HTR-8/SVneo (cell line): ENCODE measurements at places on chromosomes 5 and 9.

- DNase-seq: no peak
Observed at GRCh38 chr5:31611002-31611401, 27.9 kb upstream of the PDZD2 start.

GRCh38 chr5:95241635-95242034, 43.3 kb downstream of the MCTP1 start:
- DNase-seq: no peak

- no peak for DNase-seq
Observed at GRCh38 chr5:74889523-74890105, 23.4 kb upstream of the FAM169A start.

- DNase-seq: no peak
Observed at GRCh38 chr5:111237470-111237869, 13.3 kb downstream of the CAMK4 start.

DNA sequence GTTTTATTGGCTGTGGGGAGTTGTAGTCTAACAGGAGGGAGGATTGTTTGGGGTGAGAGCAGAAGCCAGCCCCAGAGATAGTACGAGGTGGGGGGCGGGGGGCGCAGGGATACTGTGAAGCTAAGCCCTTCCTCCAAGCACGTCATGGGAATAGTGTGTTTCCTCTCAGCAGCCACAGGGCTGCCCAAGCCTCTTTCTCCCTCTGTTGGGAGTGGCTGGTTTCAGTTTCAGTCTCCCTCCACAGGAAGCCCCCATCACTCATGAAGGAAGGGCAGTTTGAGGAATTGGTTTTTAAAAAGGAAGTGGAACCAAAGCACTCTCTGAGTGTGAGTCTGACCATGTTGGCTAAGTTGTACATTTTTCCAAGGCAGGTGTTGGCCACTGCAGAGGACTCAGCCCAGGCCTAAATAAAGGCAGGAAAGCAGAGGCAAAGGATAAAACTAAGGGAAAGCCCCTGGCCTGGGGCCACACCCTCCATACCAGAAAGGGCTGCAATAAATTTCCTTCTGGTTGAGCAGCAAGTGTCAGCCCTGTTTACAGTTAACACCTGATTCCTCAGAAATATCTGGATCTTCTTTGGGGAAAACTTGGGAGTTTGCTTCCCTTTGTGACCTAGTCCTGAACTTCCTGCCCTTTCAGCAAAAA, 3.2 kb downstream of the RAB24 start:
- DNase-seq: peak; percentile 74

GRCh38 chr9:31590091-31590490, 794.4 kb upstream of the ACO1 start:
- no peak for DNase-seq

- no peak for DNase-seq
Observed at GRCh38 chr9:73219985-73220626, 68.4 kb downstream of the ANXA1 start.

GRCh38 chr9:135722365-135722764, 20.4 kb downstream of the KCNT1 start:
- DNase-seq: no peak

DNA sequence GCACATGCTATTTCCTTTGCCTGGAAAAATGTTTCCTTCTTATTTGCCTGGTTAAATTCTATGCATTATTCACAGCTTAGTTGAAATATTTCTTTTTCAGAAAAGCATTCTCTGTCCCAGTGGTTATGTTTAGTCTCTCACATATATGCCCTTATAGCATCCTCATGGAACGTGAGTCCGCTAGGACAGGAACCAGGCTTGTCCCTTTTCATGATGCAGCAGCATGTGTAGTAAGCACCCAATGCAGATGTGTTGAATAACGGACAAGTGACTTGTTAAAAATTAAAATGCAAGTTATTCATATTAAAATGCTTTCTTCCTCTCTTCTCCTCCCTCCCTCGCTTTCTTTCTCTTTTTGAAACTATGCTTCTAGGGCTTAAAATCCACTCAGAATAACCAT, 349.3 kb downstream of the GLIS3 start:
- no peak for DNase-seq

DNA sequence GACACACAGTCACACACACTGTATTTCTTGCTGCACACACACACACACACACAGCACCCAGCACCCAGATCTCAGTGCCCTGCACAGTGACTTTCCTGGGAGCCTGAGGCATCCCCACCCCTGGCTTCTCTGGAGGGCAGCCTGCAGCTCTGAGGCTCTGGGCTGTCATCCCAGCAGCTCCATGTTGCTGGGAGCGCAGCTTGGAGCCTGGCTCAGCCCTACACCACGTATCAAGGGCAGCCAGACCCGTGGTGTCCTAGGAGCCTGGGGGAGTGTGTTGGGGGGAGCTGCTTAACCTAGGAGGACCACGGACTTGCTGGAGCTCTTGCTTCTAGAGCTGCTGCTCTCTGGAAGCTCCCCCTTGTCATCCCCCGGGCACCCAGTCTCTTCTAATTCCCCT, 5.2 kb downstream of the IER5L start:
- no peak for DNase-seq

DNA sequence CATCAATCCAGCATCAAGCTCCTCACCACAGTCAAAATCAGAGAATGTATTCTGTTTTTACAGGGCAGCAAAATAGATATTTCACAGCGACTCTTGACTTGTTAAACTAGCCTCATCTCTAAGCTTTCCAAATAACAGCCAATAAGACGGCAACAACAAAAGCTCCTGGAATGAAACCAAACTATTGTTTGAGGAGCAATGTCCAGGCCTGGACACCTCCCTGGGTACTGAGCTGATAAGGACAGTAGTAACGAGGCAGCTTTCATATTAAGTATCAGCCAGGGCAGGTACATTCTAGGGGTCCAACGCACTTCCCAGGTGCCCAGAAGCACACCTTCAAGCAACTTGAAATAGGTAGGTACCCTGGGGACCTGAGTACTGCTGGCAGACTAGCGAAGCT, 260.3 kb downstream of the ENC1 start:
- DNase-seq: no peak

DNA sequence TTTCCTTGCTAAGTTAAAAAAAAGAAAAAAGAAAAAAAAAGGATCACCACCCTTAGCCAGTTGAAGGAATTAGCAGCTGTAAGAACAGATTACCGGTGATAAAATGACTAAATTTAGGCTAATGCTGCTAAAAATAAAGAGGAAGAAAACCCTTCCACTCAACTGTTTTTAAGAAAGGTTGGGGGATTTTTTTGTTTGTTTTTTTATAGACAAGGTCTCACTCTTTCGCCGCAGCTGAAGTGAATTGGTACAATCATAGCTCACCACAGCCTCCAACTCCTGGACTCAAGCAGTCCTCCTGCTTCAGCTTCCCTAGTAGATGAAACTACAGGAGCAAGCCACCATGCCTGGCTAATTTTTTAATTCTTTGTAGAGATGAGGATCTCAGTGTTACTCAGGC, 101.7 kb downstream of the SNCAIP start:
- DNase-seq: no peak

GRCh38 chr9:70000469-70000868, 43.2 kb upstream of the MAMDC2 start:
- no peak for DNase-seq

- DNase-seq: no peak
Observed at GRCh38 chr9:128371630-128372117, 500 bp downstream of the URM1 start.

DNA sequence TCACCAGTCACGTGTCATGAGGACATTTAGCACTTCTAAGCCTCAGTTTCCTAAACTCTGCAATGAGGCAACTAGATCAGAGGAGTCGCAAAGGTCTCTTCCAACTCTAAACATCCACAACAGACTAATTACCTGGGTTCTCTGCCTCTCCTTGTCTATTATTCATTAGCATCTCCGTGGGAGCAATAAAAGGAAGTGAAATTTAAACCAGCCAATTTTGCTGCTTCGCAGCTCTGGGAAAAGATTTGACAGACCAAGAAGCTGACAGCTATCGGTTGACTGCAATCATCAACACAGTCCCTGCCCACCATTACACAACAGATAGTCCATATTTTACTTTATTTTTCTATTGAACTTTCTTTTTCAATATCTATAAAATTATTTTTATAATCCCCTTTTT, 308.9 kb downstream of the NR2F1-AS1 start:
- no peak for DNase-seq

DNA sequence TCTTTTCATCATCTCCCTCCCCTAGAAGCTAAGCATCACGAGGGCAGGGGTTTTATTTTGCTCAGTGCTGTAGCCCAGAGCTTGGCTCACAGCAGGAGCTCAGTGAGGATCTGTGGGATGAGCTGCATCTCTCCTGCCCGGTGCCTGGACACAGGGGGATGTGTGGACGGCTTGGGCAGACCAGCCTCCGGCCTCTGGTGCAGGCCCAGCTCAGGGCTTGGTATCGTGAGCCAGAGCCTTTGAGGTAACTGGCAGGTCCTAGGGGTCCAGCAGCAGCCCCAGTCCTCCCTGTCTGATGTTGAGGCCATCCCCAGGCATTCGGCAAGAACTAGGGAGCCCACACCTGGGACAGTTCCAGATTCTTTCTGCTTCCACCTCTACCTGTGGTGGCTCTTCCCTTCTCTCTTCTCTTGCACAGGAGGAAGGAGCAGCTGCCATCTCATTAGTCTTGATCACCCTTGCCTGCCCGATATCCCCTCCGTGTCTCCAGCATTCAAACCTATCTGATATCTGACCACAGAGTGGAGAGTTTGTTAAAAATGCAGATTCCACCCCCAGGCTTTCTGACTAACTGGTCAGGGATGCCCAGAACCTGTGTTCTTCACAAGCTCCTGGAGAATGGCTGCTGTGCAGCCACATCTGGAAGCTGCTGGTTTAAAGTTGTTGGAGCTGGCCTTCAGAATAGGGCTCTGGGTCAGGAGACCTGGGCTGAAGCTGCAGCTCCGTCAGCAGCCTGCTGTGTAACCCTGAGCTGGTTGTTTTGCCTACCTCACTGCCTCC, 7.9 kb upstream of the SLC6A7 start:
- no peak for DNase-seq

GRCh38 chr5:17425385-17426070, 72.5 kb upstream of the TAF11L2 start:
- DNase-seq: no peak

GRCh38 chr5:131981516-131981915, 29.9 kb downstream of the ACSL6 start:
- no peak for DNase-seq

GRCh38 chr9:33112094-33112493, 35.6 kb upstream of the SMU1 start:
- DNase-seq: no peak

DNA sequence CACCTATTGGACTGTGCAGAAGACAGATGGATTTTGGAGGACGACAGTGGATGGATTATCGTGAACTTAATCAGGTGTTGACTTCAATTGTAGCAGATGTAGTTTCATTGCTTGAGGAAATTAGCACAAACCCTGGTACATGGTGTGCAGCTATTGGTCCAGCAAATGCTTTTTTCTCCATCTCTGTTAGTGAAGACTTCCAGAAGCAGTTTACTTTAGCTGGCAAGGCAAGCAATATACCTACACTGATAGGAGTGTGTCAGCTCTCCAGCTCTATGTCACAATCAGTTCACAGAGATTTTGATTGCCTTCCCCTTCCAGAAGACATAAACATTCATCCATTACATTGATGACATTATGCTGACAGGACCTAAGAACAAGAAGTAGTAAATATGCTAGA, 35.7 kb upstream of the ROR2 start:
- no peak for DNase-seq

GRCh38 chr5:14143546-14143840, 351 bp downstream of the TRIO start:
- DNase-seq: no peak

GRCh38 chr9:127915325-127915752, 1.5 kb downstream of the ST6GALNAC4 start:
- DNase-seq: no peak
